ENCODE measurements at places on chromosomes 5 and 9. TPM values are rescaled to one million over a fixed set of nuclear protein-coding genes. Genes with fewer than 3 reads are reported as not detected.

DNA sequence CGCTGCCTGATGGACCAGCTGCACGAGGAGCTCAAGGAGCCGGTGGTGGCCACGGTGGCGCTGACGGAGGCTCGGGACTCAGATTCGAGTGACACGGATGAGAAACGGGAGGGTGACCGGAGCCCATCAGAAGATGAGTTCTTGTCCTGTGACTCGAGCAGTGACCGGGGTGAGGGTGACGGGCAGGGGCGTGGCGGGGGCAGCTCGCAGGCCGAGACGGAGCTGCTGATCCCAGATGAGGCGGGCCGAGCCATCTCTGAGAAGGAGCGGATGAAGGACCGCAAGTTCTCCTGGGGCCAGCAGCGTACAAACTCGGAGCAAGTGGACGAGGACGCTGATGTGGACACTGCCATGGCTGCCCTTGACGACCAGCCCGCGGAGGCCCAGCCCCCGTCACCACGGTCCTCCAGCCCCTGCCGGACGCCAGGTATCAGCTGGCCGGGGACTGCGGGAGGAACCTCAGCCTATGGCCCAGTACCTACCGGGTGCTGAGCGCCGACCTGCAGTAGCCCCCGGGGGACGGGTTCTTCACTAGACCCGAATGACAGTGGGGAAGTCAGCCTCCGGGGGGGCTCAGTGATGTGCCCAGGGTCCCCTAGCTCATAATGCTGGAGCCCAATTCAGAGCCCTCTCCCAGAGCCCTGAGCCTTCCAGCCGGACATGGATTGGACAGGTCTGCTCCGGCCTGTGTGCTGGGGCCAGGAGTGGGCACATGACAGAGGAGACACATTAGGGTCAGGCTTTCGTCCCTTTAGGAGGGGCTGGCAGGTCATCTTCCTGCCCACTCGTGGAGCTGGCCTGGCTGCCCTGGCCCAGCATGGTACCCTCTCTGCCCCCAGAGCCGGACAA is 33.0 kb downstream of the USP20 start:
- H3K36me3 ChIP-seq, result no peaks in the 10 kb centered on the region
- H3K27me3 ChIP-seq, result no peaks in the 10 kb centered on the region
- peaks cover 9% of the 10 kb centered on the region for H3K4me1 ChIP-seq
- H3K27ac ChIP-seq, result no peak overlapping the region
- no peak for DNase-seq

Gene SLC34A1
- not detected for total RNA-seq

- no peak overlapping the region for H3K27ac ChIP-seq
- H3K4me3 ChIP-seq, result no peak overlapping the region
- peaks cover 2% of the 10 kb centered on the region for H3K4me1 ChIP-seq
- no peaks in the 10 kb centered on the region for H3K27me3 ChIP-seq
- no peak for DNase-seq
- no peaks in the 10 kb centered on the region for H3K36me3 ChIP-seq
Measured at GRCh38 chr5:143011585-143011984, 241.4 kb downstream of the ARHGAP26 start.

- DNase-seq, result peak; percentile 76
- peak overlapping the region; percentile 13 for H3K4me3 ChIP-seq
- no peaks in the 10 kb centered on the region for H3K27me3 ChIP-seq
- H3K36me3 ChIP-seq, result no peaks in the 10 kb centered on the region
Measured at GRCh38 chr9:111298731-111299598, 31.1 kb downstream of the OR2K2 start.

GRCh38 chr5:106894964-106895363 is 775.8 kb downstream of the EFNA5 start:
- H3K36me3 ChIP-seq, result no peaks in the 10 kb centered on the region
- no peak overlapping the region for H3K27ac ChIP-seq
- no peak overlapping the region for H3K4me3 ChIP-seq
- no peaks in the 10 kb centered on the region for H3K27me3 ChIP-seq

GRCh38 chr9:104386425-104387069 is 117.5 kb upstream of the OR13F1 start:
- H3K36me3 ChIP-seq, result no peaks in the 10 kb centered on the region
- no peaks in the 10 kb centered on the region for H3K4me1 ChIP-seq
- H3K4me3 ChIP-seq, result no peak overlapping the region
- DNase-seq, result peak; percentile 49
